ENCODE measurements at places on chromosomes 11 and 22.
A peak's percentile ranks its signal among the peaks of the same experiment; 100 is the strongest.

- no peak for DNase-seq
Observed at GRCh38 chr22:31968022-31968421, 23.7 kb downstream of the YWHAH start.

GRCh38 chr11:45337583-45338360 is 51.6 kb upstream of the SYT13 start:
- DNase-seq: no peak

DNA sequence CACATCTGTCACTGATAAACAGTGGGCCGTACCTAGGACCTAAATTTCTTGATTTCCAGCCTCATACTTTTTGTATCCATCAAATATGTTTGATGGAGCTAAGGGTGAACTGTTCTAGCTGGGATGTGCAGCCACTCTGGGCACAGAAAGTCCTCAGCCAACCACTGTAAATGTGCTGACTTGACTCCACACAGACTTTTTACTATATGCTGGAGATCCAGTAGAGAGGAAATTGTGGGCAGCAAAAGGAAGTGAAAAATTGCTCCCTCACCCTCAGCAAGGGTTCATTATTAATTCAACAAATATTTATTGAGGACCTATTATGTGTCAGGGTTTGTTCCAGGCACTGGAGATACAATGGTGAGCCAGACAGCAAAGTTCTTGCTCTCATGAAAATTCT is 54.2 kb upstream of the AMPD3 start:
- DNase-seq: no peak

GRCh38 chr11:43639224-43639623 is 41.3 kb upstream of the HSD17B12 start:
- no peak for DNase-seq

- DNase-seq: peak; percentile 28
Observed at GRCh38 chr11:9574622-9575259, 1.3 kb downstream of the WEE1 start.

DNA sequence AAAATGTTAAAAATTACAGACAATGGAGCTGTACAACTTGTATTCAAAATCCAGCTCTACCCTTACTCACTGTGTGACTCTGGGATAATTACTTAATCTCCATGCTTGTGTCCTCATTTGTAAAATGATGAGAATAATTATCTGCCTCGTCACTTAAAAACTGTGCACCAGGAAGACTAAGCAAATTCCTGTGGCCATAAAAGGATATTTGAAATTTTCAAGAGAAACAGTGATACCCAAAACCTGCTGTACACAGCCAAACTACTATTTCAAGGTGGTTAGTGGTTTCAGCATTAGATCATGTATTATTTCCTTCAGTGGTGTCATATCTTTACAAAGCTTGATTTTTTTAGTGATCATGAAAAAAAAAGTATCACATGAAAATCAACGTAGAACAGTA is 136.9 kb downstream of the METTL15 start:
- DNase-seq: no peak

GRCh38 chr11:132106096-132106982 is 735.9 kb downstream of the NTM start:
- no peak for DNase-seq

DNA sequence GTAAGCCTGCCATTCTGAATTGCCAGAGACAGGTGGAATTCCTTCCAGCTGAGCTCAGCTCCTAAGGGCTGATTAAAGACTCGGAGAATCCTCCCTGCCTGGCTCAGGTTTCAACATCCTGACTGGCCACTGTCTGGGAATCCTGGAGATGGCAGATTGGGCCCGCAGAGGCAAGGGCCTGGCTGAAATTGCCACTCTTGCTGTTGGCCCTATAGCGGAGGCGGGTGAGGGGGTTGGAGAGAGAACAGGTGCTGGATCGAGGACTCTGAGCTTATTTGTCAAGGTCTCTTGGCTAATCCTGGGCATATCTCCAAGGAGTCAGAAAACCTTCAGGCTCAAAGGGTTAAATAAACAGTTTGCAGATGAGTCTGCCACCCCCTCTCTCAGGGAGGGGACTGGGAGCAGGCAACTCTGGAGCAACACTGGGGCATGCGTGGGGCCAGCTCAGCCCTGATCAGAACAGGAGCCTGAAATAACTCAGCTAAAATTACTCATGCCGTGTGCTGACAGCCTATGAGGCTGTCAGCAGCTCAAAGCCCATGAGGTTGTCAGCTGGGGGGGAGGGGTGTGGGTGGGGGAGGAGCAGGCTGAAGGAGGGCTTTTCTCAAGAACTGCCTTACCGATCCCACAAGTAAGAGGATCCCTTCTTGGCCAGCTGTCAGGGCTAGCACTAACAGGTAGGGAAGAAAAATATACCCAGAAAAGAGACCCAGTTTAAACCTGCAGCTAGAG is 14.7 kb upstream of the MFRP start:
- peak; percentile 64 for DNase-seq

DNA sequence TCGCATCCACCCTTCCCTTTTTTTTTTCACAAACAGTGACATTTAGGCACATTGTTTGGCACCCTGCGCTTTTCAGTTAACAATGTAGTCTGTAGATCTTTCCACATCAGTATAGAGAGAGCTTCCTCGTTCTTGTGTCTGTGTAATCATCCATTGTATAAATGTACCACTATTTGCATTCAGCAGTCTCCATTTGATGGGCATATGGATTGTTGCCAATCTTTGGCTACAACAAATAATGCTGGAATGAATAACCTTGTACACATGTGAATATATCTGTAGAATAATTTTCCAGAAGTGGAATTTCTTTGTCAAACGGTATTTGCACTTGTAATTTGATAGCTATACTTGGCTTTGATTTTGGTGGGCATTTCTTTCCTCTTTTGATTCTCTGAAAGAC is 17.1 kb downstream of the MPEG1 start:
- no peak for DNase-seq

- no peak for DNase-seq
Observed at GRCh38 chr22:35896111-35896705, 132.4 kb downstream of the RBFOX2 start.

DNA sequence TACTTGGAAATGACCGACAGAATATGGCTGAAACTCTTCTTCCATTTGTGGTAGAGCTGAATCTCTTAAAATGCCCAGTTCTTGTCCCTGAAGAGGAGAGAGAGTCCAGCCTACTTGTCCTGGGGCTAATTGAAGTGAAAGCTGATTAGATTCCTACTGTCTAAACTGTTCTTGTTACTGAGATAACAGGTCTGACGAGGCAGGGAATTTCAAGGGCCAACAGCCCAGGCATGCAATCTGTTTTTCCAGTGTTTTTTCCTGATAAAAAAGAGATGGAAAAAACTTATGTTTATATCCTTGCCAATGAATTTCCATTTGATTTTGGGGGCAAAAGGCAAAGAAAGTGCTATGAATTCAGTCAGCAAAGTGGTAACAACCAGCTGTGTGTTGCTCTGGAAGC is 195.5 kb downstream of the ETS1 start:
- no peak for DNase-seq

GRCh38 chr11:13974631-13975030 is 12.1 kb downstream of the SPON1 start:
- no peak for DNase-seq

- no peak for DNase-seq
Observed at GRCh38 chr22:36308880-36309279, 55.9 kb downstream of the APOL1 start.

- no peak for DNase-seq
Observed at GRCh38 chr11:130624971-130625544, 176.6 kb downstream of the ADAMTS15 start.

GRCh38 chr11:129143335-129143734 is 48.8 kb downstream of the ARHGAP32 start:
- no peak for DNase-seq

GRCh38 chr11:33940538-33940815 is 48.6 kb upstream of the LMO2 start:
- DNase-seq: no peak

DNA sequence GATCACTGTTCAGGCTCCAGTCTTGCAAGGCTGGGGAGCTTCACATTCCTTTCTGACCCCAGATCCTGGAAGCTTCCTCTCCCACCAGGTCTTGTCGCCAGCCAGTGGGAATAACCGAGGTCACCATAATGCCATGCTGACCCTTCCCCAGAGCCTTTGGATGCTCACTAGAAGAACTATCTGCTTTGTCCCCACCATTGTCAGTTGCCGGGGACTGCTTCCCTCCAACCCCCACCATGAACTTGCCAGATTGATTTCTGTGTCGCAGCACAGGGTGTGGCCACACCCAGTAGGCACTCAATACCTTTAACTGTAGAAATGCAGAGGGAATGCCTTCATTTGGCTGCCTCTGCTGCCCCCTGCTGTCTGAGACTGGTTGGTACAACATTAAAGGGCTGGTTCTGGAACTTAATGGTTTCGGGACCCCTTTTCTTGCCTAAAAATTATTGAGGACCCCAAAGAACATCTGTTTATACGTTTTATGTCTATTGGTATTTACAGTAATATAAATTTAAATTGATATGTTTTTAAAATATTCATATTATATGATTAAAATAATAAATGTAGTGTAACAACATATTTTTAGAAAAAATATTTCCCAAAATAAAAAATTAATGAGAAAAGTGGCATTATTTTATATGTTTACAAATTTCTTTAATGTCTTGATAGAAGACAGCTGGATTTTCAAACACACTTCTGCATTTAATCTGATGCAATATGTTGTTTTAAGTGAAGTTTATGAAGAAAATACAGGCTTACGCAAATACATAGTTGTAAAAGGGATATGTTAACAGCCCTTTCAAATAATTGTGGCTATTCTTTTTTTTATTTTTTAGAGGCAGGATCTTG is 6.7 kb upstream of the GDPD5 start:
- DNase-seq: peak; percentile 87

DNA sequence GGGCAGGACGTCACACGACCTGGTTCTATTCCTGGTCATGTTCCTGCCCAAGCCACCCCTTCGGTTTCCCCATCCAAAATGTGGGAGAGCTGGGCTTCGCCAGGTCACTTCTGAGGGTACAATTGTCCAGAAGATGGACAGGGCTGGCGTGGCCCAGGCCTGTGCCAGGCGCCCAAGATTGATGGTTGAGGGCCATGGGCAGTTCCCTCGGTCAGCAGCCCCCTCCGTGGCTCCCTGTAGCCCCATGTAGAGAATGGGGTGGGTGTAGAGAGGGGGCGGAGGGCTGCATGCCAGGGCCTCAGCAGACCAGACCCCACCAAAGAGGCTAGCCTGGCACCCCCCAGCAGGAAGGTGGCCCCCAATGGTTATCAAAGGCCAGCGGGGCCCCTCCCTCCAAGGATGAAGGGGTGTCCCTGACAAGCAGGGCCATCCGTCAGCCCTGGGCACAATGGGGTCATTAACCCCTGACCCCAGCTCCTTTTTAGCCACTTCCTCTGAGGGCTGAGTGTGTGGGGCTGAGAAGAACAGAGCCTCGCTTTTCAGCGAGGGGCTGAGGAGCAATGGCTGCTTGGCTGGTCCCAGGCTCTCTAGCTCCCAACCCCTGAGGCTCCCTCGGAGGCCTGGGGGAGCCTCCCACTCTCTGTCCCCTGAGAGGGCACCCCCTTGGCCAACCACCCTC is 11.0 kb upstream of the PICK1 start:
- no peak for DNase-seq
